ENCODE measurements at places on chromosomes 5 and 9.

GRCh38 chr9:20788526-20789451 lies 104.7 kb downstream of the FOCAD start:
- no peak for DNase-seq

- no peak for DNase-seq
These were observed 64.9 kb downstream of the FAM170A start for GRCh38 chr5:119694284-119694683.

DNA sequence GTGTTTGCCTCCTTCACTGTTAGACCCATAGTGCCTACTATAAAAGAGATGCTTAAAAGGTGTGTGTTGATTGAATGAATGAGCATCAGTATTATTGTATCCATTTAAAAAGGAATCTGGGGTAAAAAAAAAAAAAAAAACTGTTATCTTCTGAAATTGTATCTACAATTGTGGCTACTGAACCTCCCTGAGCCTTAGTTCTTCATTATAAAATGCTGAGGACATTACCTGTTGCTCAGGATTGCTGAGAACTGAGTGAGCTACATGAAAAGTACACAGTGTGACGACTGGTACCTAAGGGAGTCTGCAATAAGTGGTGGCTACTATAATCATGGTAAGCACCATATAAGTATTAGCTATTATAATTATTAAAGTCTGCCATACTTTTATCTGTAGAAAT lies 270.7 kb downstream of the NR3C1 start:
- no peak for DNase-seq

- no peak for DNase-seq
These were observed 157.2 kb upstream of the PANK3 start for GRCh38 chr5:168736281-168736831.

DNA sequence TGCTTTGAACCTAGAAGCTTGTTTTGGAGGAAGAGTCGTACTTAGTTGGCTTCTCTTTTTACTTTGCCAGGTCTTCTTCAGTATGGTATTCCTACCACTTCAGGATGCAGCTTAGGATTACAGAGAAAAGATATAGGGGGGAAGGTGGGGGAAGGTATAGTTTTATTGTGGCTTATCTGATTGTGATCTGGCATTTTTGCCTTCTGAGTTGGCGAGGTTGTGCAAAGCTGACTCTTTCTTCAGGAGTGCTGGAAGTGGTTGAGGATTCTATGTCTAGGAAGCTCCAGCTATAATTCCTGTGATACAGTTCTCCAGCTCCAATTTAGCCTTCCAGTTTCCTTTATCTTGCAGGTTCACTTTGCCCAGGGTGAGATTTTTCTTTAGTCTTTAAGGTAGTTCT lies 7.0 kb downstream of the CDC42SE2 start:
- no peak for DNase-seq

DNA sequence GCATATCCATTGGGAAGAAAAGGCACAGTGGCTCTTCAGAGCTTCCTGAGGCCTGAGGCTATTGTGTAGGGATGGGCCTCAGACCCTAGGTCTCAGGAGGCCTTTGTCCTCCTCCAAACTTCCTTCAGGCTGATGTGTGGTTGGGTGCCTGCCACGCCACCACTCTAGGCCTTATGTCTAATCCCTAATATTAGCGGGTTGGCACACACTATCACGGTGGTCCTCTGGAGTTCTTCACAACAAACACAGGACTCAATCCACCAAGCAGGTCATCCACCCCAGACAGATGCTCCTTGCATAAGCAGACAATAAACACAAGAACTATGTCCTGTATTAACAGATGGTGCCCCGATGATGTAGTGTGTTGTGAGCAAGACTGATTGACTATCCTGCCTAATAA lies 31.0 kb upstream of the FSTL4 start:
- DNase-seq: no peak

DNA sequence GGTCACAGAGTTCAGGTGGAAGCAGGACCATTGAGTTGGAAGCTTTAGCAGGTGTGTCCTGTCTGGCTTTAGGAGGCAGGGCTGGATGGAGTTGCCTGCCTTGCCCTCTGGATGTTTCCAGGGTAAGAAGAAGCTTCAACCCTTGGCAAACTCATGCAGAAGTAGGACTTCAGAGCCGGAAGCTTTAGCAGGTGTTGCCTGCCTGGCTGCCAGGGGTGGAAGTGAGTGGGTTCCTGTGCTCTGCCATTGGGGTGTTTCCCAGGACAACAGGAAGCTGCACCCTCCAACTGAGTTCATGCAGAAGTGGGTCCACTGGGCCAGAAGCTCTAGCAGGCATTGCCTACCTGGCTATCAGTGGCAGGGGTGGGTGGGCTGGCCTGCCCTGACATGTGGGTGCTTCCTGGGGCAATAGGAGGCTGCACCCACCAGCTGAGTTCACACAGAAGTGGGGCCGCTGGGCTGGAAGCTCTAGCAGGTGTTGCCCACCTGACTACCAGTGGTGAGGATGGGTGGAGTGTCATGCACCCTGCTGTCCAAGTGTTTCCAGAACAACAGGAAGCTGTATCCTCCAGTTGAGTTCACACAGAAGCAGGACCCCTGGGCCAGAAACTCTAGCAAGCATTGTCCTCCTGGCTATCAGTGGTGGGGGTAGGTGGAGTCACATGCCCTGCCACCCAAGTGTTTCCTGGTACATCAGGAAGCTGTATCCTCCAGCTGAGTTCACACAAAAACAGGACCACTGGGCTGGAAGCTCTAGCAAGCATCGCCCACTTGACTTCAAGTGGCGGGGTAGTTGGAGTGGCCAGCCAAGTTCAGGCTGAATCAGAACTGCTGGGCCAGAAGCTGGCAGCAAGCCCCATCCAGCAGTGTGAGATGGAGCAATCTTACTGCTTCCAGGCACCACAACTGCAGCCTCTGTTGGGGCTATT lies 24.6 kb downstream of the LOX start:
- DNase-seq: no peak

GRCh38 chr9:126397056-126397455 lies 70.4 kb downstream of the MVB12B start:
- peak; percentile 56 for DNase-seq

DNA sequence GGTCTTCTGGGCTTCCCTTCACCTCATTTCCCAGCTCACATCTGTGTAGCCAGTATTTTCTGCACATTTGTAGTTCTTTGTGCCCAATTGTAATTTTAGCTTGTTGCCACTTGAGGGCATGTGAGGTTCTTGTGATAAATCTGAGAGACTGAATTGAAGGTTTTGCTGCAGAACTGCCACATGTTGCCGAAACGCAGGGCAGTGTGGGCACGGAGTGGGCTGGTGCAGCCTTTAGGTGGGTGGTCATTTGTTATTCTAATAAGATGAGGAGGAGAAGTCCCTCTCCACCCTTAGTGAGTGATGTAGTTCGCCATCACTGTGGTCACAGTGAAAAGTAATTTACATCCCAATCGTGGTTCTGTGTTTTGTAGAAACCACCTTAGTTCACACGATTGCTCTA lies 21.2 kb downstream of the OTULIN start:
- no peak for DNase-seq

- DNase-seq: no peak
These were observed 2.7 kb downstream of the NXNL2 start for GRCh38 chr9:88537761-88538091.

DNA sequence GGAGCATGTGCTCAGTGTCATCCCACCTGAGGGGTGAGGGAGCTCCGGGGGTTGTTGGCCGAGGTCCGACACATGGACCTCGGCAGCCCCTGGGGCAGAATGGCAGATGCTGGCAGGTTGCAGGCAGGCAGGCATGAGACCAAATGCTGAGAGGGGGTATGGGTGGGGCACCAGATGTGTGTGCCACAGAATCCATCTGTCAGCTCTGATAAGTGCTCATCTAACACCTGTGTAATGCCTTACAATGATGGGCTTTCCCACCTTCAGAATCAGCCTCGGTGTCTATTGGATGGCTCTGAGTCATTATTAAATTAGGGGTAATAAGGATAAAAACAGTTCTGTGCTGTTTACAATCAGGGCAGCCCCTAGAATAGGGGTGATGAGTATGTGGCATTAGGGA lies 73.1 kb upstream of the SAP30L start:
- DNase-seq: no peak

DNA sequence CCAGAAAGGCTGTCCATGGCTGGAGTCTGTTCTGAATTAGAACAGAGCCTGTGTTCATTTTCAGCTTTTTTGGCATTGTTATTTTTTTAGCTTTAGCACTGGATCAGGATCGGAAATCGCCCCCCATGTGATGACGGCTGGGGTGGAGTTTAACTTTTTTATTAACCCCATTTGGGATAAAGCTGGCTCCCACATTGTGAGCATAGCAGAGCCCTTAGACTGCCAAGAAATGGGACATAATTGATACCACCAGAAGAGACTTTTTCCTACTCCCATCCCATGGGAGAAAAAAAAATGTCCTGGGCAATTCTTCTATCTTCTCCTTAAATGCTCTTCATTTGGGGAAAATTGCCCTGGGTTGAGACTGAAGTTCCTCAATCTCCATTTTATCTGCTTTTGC lies 52.4 kb downstream of the SLIT3 start:
- no peak for DNase-seq

DNA sequence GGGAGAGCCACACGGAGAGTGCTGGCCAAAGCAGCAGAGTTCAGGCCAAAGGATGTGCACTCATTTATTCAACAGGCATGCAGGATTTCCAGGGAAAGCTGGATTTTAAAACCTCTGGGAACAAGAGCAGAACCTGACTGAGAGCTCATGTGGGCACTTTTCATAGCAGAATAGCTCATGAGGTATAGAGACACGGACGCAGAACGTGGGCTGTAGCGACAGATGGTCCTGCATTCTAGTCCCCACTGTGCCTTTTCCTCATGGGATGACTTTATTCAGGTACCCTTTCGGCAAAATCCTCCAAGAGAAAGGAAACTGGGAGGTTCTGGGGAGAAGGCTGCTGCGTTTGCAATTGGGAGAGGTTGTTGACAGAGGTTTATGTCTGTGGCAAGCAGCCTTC lies 5.4 kb downstream of the IL4 start:
- no peak for DNase-seq

DNA sequence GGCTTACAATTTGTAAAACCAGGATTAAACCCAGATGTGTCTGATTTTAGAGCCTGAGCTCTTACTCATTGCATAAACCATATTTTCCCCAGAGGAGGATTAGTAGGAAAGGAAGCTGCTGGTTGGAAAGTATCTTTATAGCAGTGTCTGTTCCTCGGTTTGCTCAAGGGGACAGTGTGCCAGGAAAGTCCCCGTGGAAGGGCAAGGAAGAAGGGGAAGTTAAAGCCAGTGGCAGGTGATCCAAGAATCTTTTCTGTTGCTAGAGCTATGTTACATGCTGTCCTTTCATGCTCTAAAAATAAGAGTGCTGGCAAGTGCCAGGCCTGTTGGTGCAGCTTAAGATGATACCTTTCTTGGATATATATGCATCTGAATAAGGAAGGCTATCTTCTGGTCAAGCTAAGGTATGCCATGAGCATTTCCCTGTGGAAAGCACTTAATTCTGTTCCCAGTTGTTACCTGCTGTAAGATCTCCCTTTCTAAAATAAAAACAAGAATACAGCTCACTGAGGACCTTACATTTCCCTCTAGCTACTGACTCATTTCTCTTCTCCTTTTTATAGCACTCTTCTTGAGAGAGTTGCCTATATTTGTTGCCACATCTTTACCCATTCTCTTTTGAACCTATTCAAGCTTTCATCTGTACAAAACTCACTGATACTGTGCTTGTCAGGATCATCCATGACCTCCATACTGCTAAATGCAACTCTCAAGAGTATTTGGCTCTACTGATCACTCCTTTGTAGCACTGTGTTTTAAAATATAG lies 8.0 kb downstream of the PDCD1LG2 start:
- no peak for DNase-seq

DNA sequence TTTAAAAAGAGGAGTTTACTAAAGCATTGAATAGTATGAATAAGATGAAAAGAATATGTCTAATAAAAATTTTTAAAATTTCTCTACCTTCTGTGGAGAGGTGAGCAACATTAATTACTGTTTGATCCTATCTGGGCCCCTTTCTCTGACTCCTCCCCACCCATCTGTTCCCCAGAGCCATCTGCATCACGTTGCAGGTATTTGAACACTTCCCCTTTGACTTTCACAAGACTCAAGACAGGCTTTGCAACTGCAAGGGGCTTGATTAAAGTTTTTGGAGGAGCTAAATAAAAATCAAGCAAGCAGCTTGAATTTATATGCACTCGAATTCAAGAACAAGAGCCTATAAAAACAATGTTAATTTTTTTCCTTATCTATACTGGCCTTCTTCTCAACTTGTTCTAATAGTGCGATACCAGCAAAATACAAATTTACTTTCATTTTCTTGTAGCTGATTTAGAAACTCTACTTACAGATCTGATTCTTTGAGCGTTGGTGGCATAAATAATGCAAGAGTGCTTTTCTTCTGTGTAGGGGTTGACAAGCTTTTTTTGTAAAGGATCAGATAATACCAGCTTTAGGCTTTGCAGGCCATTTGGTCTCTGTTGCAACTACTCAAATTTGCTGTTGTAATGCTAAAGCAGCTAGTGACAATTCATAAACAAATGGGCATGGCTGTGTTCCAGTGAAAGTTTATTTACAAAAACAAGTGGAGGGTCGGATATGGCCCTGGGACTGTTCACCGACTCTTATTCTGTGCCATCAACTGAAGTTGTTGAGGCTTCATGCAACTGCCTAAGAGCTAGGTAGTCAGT lies 21.2 kb downstream of the TXNDC8 start:
- no peak for DNase-seq

- DNase-seq: no peak
These were observed 169.5 kb upstream of the TAS2R1 start for GRCh38 chr5:9799606-9800005.

GRCh38 chr9:94806307-94806893 lies 79.9 kb downstream of the AOPEP start:
- no peak for DNase-seq
